ENCODE measurements at places on chromosomes 3 and 15.
A peak's percentile ranks its signal among the peaks of the same experiment; 100 is the strongest.

DNA sequence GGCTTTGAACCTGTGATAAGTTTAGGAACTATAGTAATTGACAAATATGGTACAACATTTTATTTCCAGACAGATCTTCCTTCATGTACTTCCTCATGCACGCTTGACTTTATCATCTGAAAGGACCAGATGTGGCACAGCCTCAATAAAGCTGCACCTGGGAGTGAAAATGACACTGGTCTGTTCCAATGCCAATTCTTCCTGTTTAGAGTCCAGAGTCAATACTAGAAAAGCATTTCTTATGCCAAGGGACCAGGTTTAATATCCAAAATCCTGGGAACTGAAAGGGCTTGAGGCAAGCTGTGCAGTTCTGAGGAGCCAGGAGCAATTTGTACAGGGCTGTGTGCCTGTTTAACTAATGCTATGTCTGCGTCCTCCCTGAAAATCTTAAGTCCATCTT is 15.3 kb downstream of the DPH6 start:
- DNase-seq: no peak

DNA sequence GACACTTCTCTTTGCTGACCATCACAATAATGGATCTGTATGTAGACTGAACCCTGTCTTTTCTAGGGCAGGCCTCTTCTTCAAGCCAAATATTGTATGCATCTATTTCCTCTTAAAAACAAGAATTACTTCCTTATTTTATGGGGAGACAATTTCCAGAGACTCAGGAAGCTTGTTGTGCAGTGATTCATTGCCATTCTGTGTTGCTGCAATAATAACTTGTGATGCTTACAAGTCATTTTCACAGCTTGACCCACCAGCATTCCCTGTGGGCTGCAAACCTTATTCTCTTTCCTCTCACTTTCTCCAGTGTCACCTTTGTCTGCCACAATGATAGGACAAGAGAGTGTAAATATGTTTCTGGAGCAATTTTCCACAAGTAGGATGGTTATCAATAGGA is 276.7 kb upstream of the SGO1 start:
- peak; percentile 10 for DNase-seq

DNA sequence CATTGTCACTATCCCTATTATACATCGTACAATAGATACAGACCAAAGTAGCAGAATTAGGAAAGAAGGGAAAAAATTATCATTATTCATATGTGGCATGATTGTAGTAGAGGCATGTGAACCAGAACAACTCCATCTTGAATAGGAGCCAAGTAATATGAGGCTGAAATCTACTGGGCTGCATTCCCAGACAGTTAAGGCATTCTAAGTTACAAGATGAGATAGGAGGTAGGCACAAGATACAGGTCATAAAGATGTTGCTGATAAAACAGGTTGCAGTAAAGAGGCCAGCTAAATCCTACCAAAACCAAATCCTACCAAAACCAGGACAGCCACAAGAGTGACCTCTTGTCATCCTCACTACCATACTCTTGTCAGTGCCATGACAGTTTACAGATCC is 1035.4 kb upstream of the SEMA6D start:
- DNase-seq: no peak

- no peak for DNase-seq
These were observed 38.1 kb downstream of the CTDSPL start for GRCh38 chr3:37899711-37900306.

- peak; percentile 69 for DNase-seq
These were observed 40.9 kb downstream of the UACA start for GRCh38 chr15:70722266-70723121.

- DNase-seq: peak; percentile 69
These were observed 74.8 kb downstream of the PPM1L start for GRCh38 chr3:160830796-160831195.

- DNase-seq: no peak
These were observed 13.6 kb downstream of the ARL6 start for GRCh38 chr3:97778152-97778551.

- DNase-seq: no peak
These were observed 36.8 kb downstream of the EID1 start for GRCh38 chr15:48914717-48915116.

DNA sequence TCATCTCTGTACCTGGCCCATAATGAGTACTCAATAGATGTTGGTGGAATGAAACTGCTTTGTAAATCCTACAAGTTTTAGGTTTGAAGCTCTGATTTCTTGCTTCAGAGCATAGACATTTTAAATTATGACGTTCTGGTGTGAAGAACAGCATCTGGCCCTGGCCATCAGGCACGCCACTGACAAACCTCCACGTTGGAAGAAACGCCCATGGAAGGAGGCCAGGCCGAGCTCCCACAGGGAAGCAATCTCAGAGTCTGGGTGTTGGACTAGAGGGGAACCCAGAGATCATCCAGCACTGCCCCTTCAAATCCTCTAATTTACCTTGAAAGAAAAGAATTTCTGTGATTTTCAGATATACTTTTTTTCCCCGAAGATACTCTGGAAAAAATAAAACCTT is 328.1 kb upstream of the RGMA start:
- DNase-seq: no peak

GRCh38 chr3:150371741-150372254 is 36.3 kb upstream of the TSC22D2 start:
- DNase-seq: peak; percentile 99

DNA sequence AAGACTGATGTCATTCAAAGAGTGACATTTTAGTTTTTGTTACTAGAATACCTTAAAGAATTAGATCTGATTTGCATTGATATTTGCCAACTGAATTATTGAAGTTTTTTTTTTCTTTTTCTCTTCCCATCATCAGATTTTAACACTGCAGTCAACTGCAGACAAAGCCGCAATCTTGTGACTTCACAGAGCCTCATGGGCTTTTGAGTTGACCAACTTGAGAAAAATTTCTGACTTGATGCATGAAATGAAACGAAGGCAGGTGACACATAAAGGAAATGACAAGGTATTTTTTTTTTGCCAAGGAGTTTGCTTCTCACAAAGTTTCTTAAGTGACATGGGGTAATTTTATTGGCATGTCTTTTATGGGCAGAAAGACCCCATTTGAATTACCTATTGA is 383.7 kb downstream of the GAP43 start:
- no peak for DNase-seq

- no peak for DNase-seq
These were observed 5.5 kb downstream of the MEF2A start for GRCh38 chr15:99571299-99571698.

GRCh38 chr3:117674321-117674720 is 964.7 kb downstream of the TUSC7 start:
- no peak for DNase-seq
